ENCODE measurements at places on chromosomes 1 and 21.

DNA sequence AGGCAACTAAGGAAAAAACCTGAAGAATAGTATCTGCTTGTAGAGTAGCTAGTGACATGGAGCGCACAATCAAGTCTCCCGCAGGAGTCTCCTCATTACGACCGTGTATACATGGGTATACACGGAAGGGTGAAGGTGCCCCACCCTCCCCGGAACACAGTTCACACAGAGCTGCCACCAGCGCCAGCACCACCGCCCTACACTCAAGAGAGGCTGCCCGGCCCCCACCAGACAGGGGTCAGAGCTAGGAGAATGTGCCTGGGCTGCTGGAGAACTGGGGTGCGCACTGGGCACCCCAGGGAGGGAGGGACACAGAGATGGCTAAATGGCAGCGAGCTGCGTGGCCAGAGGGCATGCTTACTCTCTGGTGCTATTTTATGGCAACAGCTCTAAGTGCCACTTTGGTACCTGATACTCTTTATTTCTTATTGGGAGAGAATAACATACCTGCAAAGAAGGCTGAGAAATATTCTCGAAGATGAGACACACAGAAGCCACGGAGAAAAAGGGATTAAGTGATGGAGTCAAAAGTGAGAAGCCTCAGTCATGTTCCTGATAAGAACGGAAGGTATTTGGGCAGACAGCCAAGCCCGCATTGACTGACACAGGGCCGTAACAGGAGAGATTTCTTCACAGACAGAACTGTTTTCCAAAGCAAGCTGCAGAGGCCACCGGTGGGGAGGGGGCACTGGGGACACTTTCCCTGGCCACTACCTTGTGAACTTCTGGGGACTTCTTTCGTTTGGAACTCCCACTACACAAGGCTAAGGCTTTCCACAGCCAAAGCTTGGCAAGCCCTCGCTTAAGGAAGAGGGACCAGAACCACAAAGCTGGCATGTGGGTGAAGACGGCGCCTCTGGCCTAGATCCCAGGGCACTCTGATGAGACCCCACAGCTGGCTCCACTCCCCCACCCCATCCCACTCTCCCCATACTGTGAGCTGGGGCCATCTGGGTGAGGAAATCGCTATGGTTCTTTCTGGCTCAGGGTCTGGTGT lies 108.0 kb downstream of the PGBD5 start:
- DNase-seq, result peak; percentile 56

GRCh38 chr1:228387321-228387720 lies 19.3 kb downstream of the TRIM11 start:
- no peak for DNase-seq

GRCh38 chr1:96882096-96882495 lies 160.5 kb downstream of the PTBP2 start:
- DNase-seq, result no peak

DNA sequence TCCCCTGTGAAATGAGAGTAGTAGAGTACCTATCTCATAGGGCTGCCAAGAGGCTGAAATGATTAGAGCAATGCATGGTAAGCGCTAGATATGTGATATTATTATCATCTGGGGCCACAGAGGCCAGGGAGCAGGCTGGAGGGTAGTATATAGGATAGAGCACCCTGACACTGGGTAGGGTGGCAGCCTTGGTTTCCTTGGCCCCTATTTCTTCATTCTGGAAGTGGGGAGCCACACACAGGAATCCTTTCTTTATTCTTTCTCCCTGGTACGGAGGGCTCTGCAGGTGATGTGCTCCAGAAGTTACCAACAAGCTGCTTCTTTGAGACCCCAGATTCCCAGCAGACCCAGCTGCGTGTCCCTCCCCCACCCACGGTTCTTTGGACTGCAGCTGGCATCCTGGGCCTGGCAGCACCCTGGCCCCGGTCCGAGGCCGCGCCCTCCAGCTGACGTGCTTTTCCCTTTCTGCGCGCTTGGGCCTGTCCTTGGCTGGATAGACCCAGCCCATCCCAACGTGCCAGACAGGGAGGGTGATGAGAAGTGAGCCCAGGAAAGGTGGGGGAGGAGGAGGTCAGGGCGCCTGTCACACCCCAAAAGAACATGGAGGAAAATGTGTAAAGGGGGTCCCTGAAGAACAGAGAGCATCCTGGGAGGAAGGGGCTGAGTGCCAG lies 18.2 kb downstream of the INAVA start:
- DNase-seq, result no peak

DNA sequence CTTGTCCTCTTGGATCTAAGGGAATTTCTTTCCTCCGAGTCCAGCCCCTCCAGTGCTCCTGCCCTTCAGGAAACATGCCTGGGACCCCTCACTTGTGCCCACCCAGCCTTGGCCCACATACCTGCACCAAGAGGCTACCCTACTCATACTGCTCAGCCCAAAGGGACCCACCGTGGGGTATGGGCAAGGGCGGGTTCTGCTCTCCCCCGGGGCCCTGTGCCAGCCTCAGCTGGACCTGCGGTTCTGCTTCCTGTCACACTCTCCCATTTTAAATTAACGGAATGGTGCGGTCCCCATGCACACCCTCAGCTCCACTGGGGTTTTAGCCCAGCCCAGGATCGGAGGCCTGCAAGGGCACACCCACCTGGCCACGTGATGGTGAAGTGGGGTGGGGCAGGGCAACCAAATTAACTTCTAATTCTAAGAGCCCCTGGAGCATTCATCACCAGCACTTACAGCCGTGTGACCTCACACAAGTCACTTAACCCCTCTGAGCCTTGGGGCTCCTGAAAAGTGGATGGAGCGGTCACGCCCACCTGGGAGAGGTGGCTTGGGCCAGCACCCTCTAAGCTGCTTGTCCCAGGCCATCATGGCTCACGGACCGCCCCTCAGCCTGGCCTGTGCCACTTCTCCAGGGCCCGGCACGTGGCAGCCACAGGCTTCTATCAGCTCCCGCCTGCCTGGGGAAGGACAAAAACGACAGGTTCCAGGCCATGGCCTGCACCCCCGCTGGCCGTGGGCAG lies 28.3 kb downstream of the TP73 start:
- no peak for DNase-seq

- no peak for DNase-seq
These were observed 10.5 kb downstream of the PCSK9 start for GRCh38 chr1:55049914-55050278.

DNA sequence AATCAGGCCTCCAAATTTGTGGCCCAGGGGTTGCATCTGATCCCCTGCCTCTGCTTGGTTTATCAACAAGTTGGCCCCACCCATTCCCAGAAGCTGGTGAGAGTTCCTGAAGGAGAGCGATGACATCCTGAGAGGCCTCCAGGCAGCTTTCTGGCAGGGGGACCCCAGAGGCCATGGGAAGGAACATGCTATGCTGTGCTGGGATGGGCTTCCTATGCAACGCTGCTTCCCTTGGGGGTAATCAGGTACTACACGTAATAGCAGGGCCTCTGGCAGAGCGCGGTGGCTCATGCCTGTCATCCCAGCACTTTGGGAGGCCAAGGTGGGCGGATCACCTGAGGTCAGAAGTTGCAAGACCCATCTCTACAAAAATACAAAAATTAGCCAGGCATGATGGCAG lies 8.4 kb upstream of the MTF1 start:
- no peak for DNase-seq

DNA sequence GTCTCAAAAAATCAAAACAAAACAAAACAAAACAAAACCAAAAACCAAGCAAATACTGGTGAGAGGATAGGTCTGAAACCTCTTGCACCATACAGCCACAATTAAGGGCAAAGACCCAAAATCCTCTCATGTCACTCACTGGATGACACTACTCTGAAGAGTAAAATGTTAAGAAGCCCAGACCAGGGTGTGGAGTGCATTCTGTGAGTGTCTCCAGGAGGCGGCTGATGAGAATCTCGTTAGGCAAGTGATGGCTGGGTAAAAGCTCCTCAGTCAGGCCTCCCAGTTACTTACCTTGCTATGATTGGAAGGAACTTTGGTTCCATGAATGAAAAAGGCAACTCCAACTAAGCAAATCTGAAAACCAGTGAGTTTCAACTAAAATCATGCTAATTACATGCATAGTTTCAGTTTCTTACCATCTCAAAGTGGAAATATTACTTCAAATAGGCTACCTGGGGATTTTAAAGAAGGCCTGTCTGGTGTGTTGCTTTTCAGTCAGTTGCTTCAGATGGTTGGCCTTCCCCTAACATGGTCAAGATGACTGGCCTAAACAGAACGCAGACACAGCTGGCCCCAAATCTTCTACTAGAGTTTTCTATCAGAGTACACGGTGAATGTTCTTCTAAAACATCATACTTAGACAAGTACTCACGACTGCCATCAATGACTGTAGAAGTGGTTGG lies 95.1 kb downstream of the KIAA0319L start:
- no peak for DNase-seq

- no peak for DNase-seq
These were observed 102.9 kb downstream of the GABPA start for GRCh38 chr21:25837533-25838265.
